ENCODE measurements at places on chromosomes 12 and 14. TPM values are rescaled to one million over a fixed set of nuclear protein-coding genes. Genes with fewer than 3 reads are reported as not detected.
A peak's percentile ranks its signal among the peaks of the same experiment; 100 is the strongest.

Gene TDRD9
- total RNA-seq = 2.0 TPM

Gene FOXG1
- 0.83 TPM for total RNA-seq

Gene ACSM4
- not detected for total RNA-seq

GRCh38 chr12:122437656-122438121 lies 15.2 kb upstream of the CLIP1 start:
- peak; percentile 92 for DNase-seq

GRCh38 chr12:110937104-110937641 lies 16.8 kb upstream of the MYL2 start:
- DNase-seq = no peak

DNA sequence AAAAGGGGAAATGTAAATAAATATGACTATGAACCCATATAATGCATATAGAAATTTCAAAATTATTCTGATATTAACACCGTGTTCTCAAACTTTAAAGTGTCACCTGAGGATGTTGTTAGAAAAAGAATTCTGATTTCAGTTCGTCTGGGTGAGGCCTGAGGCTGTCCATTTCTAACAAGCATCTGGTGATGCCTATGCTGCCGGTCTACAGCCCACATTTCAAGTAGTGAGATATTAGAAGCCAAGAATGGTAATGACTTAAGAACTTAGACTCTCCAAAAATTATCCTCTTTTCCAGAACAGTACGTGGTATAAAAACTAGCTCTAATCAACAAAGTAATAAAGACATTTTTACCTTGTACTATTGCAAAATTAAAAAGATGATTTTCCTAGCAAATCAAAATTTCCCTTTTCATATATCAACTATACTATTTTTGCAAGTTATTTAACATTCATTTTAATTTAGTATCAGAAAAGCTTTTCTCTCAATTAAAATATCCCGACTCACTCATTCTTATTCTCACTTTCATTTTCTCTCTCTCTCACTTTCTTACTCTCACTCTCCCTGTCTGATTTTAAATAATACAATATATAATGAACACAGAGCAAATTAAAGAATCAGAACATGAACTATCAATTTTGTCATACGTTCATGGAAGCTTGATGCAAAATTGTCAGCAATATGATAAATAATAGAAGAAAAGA lies 35.0 kb downstream of the PIK3C2G start:
- no peak for DNase-seq

DNA sequence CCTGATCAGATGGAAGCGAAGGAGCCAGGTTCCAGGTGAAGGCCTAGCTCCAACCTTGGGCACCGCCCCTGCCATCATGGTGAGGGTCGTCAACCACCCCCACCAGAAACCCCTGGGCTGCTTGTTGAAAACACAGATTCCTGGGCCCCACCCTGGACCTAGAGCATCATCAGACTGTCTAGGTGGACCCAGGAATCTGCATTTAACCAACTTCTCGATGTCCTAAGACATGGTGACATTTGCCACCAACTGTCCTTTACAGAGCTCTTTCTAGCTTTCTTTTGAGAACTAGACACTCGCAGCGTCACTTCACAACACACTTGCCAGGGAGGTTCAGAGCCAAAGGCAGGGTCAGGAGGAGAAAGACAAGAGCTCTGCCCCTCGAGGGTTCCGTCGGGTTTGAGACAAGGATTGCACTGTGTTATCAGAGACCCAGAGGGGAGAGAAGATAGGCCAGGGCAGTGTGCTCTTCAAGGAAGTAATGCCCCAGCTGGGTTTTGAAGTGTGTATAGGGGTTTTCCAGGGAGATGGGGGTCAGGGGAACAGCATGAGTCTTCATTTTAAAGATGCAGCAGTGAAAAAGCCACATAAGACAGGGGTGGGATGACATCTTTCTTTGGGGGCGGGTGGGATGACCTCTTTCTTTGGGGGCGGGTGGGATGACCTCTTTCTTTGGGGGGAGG lies 24.6 kb downstream of the RFLNA start:
- no peak for DNase-seq
